ENCODE measurements at places on chromosomes 13 and 19. TPM values are rescaled to one million over a fixed set of nuclear protein-coding genes. Genes with fewer than 3 reads are reported as not detected.

POU2F2 gene
- total RNA-seq: 2.8 TPM

KLK12 gene
- not detected for total RNA-seq

SIGLEC14 gene
- total RNA-seq: not detected

EVI5L gene
- 7.8 TPM for total RNA-seq

LILRA1 gene
- total RNA-seq: not detected

NANOS3 gene
- total RNA-seq: not detected

SELENOV gene
- total RNA-seq: 6.9 TPM

SPRED3 gene
- 16.4 TPM for total RNA-seq

ZNF382 gene
- 10.8 TPM for total RNA-seq

MCEMP1 gene
- not detected for total RNA-seq

SLC25A23 gene
- total RNA-seq: 42.9 TPM

CACNG7 gene
- 22.1 TPM for total RNA-seq

PRR22 gene
- 8.1 TPM for total RNA-seq

IRGC gene
- not detected for total RNA-seq

CD33 gene
- total RNA-seq: 0.09 TPM

MEX3D gene
- total RNA-seq: 70.4 TPM

MIA gene
- not detected for total RNA-seq

SOX1 gene
- total RNA-seq: 0.17 TPM

PIP5K1C gene
- total RNA-seq: 42.2 TPM

FCGBP gene
- total RNA-seq: 0.15 TPM

MATK gene
- 13.5 TPM for total RNA-seq

ZNF665 gene
- total RNA-seq: 3.7 TPM

GPC5 gene
- not detected for total RNA-seq

UTP14C gene
- 21.4 TPM for total RNA-seq

FXYD1 gene
- 6.8 TPM for total RNA-seq

GPR4 gene
- total RNA-seq: not detected

SIAH3 gene
- total RNA-seq: not detected

ANKLE1 gene
- total RNA-seq: 16.5 TPM

KCNN1 gene
- 8.4 TPM for total RNA-seq

FBN3 gene
- total RNA-seq: 31.0 TPM

GIPR gene
- 0.61 TPM for total RNA-seq

C13orf46 gene
- 0.55 TPM for total RNA-seq

BLVRB gene
- 27.9 TPM for total RNA-seq

KCTD15 gene
- 59.9 TPM for total RNA-seq

TRPC4 gene
- 18.9 TPM for total RNA-seq

CEACAM20 gene
- not detected for total RNA-seq

GGN gene
- total RNA-seq: 1.5 TPM

KLK11 gene
- total RNA-seq: not detected

PLVAP gene
- total RNA-seq: not detected

C19orf85 gene
- 1.2 TPM for total RNA-seq

SYNE4 gene
- total RNA-seq: 20.4 TPM

ZNF835 gene
- 0.18 TPM for total RNA-seq

CLEC17A gene
- total RNA-seq: not detected

OLFM4 gene
- not detected for total RNA-seq

EMC10 gene
- total RNA-seq: 110 TPM

ATP13A1 gene
- 73.1 TPM for total RNA-seq

HIPK4 gene
- 0.15 TPM for total RNA-seq

IFNL4 gene
- not detected for total RNA-seq

LIM2 gene
- not detected for total RNA-seq

Data from H9 (cell line).